ENCODE measurements at places on chromosomes 5 and 9.

GRCh38 chr9:3976865-3977613 lies 322.8 kb downstream of the GLIS3 start:
- no peak for DNase-seq

DNA sequence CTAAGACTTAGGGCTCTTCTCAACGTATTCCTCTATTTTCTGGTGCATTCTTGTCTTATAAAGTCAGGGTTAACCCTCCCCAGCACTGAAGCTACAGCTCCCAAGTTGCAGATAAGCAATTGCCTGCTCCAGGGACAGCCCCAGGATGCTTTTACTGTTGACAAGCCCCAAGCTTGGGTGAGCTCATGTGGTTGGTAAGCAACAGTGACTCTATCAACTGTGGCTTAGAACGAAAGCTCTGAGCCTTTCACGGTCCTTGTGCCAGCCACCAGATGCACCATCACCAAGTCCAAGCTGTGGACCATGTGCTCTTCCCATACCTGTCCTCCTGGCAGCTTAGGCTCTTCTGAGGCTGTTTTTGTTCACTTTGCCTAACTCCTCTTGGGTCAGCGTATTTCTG lies 13.5 kb downstream of the ADRB2 start:
- DNase-seq = no peak

GRCh38 chr5:79929095-79929494 lies 62.0 kb downstream of the MTX3 start:
- DNase-seq = no peak

GRCh38 chr5:10987925-10988504 lies 227.0 kb upstream of the DAP start:
- DNase-seq = peak; percentile 49

DNA sequence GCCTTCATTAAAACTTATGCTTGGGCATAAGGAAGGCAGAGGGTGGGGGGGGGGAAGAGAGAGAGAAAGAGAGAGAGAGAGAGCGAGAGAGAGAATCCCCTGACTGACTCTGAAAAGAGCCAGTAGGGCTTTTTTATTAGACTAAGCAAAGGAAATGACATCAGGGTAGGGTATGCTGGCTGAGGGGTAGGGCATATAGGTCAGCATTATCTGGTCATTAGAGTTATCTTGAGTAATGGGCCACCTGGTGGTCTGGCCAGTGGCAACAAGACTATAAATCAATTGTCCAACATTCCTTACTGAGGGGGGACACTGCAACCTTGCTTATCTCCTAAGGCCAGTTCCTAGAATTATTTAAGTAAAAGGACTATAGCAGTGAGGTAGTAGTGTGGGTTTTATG lies 67.2 kb downstream of the TSSK1B start:
- DNase-seq = no peak

DNA sequence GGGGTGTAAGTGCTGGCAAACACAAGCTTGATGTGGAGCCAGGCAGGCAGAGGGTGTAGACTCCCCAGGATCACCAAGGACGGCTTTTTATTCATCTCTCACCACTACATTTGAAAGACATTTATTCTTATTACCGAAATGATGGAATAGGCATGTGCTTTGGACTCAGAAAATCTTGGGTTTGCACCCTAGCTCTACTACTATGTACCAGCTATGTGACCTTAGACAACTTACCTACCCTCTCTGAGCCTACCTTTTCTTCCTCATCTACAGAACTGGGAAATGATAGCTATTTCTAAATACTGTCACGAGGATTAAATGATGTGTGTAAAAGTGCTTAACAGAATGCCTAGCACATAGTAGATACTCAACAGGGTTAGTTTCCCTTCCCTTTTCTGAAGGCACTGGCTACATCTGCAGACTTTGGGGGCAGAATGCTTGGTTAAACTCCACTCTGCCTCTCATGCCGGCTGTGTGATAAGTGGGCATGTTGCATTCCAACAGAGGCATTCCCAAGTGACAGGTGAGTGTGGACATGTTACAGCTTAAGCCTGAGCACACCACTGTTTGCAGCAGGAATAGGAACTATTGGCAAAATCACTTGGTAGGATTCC lies 94.8 kb downstream of the SLC1A3 start:
- no peak for DNase-seq

DNA sequence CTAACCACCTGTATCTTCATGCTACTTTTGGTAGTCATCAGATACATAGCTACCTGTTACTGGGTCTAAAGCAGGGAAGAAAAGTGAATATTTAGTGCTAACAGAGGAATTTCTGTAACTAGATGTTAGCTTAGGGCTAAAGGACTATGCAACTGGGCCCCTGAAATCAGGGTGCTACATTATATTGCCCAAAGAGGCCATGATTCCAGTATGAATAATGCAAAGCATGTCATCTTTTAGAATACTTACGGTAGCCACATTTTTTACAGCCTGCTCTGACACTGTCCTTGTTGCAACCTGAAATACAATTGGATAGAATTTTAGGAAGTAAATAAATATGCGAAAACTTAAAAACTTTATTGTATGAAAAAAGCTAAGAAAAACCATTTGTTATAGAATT lies 14.4 kb downstream of the SREK1IP1 start:
- DNase-seq = no peak

DNA sequence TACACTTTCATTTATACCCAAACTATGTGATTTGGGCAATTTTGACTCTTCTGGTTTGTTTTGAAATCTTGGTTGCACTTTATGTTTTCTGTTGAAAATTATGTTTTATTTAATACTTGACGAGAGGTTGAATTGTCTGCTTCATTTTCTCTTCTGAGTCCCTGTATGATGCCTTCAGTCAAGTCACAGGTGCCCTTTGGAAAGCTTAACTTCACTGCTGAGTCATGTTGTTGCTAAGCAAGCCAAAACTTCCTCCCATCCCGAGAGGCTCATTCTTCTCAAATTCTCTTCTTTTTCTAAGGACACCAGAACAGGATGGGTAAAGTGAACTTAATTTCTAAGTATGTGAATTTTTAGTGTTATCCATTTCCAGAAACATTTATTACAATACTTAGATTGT lies 455.3 kb upstream of the PTGER4 start:
- DNase-seq = no peak

DNA sequence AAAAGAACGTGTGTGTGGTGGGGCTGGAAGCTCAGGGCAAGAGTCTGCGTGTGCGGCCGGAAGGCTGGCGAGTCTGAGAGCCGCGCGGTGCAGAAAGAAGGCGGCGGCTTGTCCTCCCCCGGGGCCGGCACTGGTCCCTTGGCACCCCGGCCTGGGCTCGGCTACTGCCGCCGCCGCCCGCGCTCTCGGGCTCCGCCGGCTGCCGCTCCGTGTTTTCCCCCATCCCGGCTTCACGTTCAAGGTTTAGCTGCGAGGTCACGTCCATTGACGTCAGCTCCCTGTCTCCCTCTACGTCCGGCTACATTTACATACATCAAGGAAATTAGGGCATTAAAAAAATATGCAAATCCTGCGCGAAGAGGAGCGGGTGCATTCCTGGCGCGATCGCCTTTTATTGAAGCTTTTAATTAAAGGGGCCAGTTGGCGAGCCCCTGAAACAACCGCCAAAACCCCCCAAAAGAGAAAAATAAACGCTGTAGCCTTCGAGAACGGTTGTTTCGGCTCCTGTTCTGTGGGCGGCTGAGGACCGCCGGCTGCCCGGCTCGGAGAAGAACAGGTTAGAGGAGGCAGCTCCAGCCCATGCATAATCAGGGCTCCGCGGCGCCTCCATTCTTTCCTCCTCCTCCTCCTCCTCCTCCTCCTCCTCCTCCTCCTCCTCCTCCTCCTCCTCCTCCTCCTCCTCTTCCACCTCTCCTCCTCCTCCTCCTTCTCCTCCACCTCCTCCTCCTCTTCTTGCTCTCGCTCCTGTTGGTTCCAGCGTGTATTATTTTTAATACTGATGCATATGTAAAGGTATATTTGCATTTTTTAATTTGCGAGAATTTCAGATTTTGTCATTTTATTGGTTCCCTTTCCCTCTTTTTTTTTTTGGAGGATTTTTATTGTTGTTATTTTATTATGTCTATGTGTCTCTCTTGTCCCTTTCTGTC lies 207.0 kb downstream of the MEF2C start:
- peak; percentile 95 for DNase-seq

DNA sequence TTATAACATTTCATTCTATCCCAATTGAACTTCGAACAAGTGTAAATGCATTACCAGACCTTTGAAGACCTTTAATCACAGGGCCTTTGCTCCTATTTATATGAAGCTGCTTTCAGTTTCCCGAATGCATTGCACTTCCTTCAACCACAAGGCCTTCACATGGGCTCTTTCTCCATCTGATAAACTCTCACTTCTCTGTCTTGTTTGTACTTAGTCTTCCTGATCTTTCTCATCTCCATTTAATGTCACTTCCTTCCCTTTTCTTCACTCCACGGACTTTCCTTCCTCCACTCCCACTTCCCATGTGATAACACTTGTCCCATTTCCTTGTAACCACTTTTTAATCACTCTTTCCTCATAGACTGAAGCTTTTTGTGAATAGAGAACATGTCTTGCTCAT lies 74.3 kb upstream of the TNC start:
- no peak for DNase-seq

DNA sequence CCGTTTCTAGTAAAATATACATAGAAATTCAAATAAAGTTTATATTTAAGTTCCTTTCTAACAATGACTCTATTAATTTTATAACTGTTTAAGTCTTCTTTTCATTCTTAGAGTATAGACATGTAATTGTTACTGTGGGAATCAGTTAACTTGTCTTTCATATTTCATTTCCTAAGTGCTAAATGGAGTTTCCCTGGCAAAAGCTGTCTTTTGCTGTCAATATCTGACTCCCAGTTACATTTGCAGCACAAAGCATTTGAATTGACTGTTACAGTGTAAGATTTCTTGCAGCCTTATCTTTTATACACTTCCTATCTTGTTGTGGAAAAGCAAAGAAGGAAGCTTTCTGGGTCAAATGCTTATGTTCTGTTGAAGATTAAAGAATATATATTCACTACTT lies 1026.3 kb downstream of the CDH9 start:
- DNase-seq = no peak

DNA sequence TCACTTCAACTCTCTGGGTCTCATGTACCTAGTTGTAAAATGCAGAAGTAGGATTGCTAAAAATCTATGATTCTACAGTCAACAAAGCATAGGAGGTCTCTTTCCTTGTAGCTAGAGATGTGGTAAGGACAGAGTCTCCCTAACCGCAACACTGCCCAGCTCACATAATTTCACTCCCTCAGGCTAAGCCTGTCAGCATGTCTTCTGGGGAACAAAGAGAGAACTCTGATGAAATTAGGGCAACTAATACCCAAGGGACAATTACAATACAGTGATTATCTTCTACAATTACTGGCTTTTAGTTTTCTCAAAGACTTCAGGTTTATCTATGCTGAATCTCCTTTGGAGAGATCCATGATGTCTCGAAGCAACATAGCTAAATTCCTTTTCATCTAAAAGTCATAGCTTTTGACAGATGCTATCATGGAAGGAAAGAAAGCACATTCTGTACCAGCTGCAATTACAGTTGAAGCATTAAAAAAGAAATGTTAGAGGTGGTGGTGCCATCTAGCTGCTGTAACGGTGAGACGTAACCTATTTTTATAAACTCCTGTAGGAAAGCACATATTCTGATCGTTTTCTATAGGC lies 141.1 kb upstream of the TARS1 start:
- peak; percentile 79 for DNase-seq

DNA sequence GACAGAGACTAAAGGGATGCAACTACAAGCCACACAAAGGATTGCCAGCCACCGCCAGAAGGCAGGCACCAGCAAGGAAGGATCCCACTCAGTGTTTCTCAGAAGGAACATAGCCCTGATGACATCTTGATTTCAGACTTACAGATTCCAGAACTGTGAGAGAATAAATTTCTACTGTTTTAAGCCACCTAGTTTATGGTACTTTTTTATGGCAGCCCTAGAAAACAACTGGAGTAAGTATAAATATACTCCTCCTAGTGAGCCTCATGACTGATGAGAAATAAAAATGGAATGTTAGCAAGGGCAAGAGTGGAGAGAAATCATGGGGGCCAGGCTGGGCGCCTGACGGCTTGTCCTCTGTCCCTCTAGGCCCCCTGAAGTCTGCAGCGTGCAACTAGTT lies 307.3 kb downstream of the PIK3R1 start:
- DNase-seq = no peak

- no peak for DNase-seq
These were observed 14.6 kb upstream of the COL15A1 start for GRCh38 chr9:98929071-98929470.

DNA sequence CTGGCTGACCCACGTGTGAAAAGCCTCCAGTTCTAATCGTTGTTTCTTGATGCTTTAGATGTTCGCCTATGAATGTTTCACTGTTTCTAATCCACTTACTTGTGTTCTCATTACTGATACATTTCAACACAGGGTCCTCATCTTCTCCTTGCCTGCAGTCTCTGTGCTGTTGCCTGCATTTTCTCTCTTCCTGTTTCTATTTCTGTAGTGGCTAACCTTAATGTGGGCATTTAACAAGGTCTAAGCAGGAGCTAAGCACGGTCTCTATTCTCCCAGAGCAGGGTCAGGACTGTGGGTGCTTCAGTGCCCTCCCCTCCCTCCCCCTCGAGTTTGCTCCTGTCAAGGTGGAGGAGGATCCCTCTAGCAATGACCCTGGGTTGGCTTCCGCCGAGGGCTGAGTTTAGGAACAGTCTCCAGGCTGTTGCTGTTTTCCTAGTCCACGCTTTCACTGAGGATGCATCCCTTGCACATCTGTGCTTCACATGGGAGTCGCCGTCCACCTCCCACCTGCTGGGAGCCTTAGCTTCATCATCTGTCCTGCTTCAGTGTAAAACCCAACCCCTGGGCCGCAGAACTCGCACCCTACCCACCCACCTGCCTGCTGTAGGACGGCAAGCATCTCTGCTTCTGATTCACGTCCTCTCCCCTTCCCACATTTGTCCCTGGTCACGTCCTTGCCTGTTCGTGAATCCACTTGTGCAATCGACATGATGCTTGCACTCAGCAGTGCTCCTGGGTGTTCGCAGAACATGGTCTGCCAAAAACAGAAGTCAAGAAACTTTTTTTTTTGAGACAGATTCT lies 2.4 kb upstream of the EXOC3 start:
- DNase-seq = no peak

- peak; percentile 5 for DNase-seq
These were observed 296.6 kb downstream of the MED10 start for GRCh38 chr5:6081727-6082210.

- no peak for DNase-seq
These were observed 97.3 kb upstream of the EQTN start for GRCh38 chr9:27394154-27394825.

- DNase-seq = no peak
These were observed 318.3 kb upstream of the ITGA1 start for GRCh38 chr5:52469420-52469819.

- peak; percentile 50 for DNase-seq
These were observed 163.2 kb downstream of the ARRDC3 start for GRCh38 chr5:91219803-91220371.

GRCh38 chr5:76556511-76557221 lies 66.5 kb downstream of the F2RL2 start:
- DNase-seq = no peak

GRCh38 chr9:35618854-35619799 lies 914 bp upstream of the CD72 start:
- DNase-seq = no peak

DNA sequence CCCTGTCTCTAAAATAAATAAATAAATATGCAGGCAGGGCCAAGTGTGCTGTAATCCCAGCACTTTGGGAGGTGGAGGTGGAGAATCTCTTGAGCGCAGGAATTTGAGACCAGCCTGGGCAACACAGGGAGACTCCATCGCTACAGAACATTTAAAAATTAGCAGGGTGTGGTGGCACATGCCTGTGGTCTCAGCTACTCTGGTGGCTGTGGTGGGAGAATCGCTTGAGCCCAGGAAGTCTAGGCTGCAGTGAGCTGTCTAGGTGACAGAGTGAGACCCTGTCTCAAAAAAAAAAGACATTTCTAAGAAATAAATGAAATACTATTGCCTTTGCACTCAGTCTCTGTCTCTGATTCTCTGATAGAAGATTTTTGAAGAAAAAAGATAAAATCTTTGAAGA lies 1.2 kb upstream of the PCDHGA10 start:
- DNase-seq = no peak

Measured in A673 (cell line).